ENCODE measurements at places on chromosomes 2 and 18.
A peak's percentile ranks its signal among the peaks of the same experiment; 100 is the strongest.

- peak; percentile 75 for DNase-seq
Measured at GRCh38 chr2:13021470-13021957, 304.8 kb downstream of the TRIB2 start.

- DNase-seq = no peak
Measured at GRCh38 chr2:25651782-25652455, 21.5 kb downstream of the DTNB start.

DNA sequence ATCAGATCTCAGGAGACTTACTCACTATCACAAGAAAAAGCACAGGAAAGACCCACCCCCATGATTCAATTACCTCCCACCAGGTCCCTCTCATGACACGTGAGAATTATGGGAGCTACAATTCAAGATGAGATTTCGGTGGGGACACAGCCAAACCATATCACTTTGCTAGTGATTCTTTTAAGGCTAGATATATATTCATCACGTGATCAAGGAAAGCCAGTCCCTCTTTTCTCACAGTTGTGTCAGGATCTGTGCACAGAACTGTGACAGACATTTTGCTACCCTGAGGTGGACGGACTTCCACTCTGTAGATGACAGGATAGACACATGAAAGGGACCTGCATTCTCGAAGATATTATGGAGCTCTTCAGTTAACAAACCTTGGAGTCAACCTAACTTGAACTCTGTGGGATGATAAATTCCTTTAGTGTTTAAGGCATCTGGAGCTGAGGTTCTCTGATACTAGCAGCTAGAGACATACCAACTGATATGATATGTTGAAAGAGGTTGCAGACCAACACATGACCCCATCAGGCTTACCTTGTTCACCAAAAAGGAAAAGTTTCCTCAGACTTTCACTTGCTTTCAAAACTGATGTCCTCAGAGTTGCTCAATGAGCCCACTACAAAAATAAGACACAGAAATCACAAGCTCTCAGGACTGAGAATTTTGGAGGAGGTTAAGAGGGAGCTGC lies 66.3 kb upstream of the SCG2 start:
- DNase-seq = no peak

GRCh38 chr2:17373041-17373440 lies 145.2 kb downstream of the RAD51AP2 start:
- DNase-seq = no peak

- DNase-seq = no peak
Measured at GRCh38 chr18:42038936-42039335, 83.9 kb downstream of the PIK3C3 start.

DNA sequence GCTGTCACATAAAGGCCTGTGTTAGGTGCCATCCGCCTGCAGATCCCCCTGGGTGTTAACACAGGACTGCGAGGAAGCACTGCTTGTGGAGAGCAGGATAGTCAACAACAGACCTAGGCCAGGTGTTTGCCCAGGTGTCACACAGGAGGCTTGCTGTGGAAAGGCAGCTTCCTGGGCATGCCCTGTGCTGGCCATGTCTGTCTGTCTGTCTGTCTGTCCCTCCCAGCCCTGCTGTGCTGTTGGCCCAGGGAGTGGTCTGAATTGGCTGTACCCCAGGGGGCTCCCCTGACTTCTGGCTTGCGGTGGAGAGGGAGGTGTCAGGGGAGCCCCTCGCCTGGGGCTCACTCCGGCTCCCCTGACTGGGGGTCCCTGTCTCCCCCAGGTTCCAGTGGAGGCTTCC lies 53.2 kb downstream of the SH3BP4 start:
- DNase-seq = no peak

- DNase-seq = no peak
Measured at GRCh38 chr2:104049438-104049837, 804.5 kb upstream of the POU3F3 start.

GRCh38 chr2:59171019-59171418 lies 929.9 kb upstream of the FANCL start:
- DNase-seq = no peak

DNA sequence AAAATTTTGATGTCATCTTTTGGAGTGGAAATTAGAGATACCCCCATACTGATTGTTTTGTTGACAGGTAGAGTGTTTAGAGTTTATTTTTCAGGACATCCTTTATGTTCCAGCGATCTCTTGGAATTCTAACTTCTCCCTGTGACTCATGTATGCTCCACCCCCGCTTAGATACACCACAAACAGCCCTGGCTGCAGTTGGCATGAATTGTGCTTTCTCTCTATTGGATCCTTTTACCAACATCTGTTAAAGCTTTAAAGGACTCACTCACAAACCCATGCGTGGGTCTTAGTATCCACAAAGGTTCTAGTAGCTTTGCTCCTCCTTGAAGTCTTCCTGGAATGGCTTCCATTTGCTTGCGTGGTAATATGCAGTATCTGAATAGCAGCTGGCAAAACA lies 409.5 kb upstream of the POU3F3 start:
- no peak for DNase-seq

DNA sequence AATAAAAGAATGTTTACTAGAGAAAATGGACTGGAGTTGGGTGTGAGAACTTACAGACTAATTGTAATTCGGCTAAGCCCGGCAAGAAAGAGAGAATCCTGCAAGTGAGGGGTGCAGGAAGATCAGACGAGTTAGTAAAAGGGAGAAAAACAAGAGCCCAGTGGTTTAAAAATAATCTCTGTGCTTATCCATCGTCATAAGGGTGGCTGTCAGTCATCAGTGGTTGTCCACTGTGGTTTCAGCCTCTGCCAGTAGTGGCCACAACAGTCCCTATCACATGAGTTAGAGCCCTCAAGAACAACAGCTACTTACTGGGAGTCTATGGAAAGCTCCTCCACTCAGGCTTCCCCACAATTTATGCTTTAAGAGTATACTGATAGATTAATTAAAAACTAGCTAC lies 239.8 kb downstream of the SETBP1 start:
- DNase-seq = peak; percentile 76

DNA sequence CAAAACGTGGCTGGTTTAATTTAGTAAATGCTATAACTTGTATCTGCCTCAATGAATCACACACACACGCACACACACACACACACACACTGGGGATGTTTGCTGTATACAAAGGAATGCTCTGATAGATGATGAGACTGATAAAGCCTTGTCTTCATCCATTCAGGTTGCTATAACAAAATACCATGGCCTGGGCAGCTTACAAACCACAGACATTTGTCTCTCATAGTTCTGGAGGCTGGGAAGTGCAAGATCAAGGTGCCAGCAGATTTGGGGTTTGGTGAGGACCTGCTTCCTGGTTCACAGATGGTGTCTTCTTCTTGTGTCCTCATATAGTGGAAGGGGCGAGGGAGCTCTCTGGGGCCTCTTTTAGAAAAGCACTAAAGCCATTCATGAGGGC lies 149.5 kb upstream of the HDAC4 start:
- no peak for DNase-seq

DNA sequence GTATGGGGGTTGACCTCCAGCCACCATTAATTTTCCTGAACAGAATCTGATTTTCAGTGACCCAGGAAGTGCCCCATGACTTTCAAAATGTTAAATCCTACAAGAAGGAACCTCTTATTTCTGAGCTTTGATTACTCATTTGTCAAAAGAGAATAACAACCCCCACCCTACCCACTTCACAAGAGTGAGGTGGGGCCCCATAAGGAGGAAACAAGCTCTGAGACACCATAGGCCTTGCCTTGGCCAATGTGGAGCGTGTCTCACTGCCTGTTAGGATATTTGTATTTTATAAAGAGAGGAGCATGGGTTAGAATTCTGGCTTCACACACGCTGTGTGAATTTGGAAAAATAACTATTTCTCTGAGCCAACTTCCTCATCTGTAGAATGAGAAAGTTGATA lies 158.9 kb downstream of the TTC32 start:
- DNase-seq = no peak

DNA sequence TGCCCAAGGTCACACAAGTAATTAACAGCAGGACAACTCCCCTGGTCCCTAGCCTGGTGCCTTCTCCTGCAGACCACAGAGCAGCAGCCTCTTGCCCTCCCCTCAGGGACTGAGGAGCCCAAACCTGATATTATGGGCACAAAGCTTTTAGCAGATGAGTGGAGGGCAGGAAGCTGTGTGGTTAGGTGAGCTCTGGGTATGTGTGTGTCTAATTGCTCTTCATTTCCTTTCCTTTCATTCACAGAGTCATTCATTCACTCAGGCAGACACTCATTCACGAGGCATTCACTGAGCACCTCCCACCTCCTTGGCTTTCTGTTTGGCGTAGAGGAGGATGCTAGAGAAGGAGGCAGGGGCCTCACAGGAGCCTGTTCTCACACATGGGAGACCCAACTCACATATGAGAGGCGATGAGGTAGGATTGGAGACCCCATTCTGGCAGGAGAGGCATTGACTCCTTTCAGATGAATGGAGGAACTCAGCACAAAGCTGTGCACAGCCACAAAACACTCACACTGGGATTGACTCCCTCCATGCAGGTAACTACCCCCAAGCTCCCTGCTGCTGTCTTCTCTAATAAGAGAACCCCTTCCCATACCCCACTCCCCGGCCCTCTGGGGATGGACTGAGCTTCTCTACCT lies 306.8 kb upstream of the SKOR2 start:
- DNase-seq = no peak

- DNase-seq = peak; percentile 90
Measured at GRCh38 chr18:55634545-55634944, 46.6 kb upstream of the TCF4 start.

GRCh38 chr2:181566334-181567032 lies 90.4 kb downstream of the CERKL start:
- DNase-seq = no peak

DNA sequence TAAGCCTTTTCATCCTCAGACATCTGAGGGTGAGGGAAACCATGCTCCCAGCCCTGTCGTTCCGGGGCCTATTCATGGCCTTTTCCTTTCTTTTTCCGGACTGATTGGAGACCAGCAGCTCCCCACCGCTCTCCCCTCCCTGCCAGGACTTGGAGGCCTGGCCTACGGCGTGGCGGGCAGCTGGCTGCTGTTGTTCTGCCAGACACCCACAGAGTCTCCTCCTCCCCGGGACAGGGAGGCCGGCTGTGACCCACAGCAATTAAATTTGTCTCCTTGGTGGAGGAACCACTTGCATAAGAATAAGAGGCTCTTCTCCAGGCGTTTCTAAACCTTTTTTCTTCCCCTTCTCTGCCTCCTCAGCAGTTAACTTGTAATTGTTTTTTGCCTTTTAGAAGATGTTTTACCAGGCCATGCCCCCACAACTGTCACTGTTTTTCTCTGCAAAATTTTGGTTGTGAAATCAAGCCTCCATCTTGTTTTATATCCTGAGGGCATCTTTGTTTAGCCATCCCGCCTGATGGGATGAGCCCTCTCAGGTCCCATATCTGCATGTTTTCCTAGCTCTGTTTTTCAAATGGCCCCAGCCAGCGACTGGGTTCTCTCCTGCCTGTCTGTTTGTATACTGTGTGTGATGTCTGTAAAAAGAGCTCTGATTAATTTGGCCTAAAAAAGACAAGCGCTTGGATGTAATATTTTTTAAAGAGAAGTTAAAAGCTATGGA lies 1060.0 kb upstream of the DDX18 start:
- DNase-seq = no peak

DNA sequence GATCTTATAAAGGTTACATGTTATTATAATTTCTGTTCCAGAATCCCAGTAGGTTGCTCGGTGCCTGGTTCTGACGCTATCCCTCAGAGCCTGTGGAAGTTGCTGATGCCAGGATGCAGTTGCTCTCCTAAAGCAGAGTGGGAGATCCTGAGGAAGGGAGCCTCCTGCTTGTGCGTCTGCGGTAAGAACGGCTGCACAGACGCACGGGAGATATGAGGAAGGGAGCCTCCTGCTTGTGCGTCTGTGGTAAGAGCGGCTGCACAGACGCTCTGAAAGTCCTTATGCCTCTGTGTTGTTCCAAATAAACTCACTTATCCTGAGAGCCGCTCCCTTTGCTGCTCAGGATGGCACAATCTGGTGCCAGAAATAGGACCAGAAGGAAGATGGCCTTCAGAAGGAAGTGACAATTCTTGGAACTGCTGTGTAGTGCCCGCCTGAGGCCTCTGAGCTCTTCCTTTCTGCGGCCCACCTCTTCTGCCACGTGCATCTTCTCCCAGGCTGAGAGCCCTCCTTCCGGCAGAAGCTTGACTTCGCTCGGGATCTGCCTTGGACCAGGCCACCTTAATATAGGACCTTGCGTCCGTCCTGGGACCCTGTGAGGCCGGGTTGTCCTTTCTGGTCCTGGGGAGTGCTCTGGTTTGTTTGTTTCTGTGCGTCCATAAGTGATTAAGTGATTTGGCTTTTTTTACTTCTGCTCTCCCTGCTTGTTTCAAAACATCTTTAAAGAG lies 89.5 kb downstream of the RTP5 start:
- DNase-seq = no peak
